ENCODE measurements at places on chromosomes 1 and 21.

- DNase-seq: peak; percentile 27
Observed at GRCh38 chr1:207221934-207222351, 99.5 kb upstream of the CD55 start.

DNA sequence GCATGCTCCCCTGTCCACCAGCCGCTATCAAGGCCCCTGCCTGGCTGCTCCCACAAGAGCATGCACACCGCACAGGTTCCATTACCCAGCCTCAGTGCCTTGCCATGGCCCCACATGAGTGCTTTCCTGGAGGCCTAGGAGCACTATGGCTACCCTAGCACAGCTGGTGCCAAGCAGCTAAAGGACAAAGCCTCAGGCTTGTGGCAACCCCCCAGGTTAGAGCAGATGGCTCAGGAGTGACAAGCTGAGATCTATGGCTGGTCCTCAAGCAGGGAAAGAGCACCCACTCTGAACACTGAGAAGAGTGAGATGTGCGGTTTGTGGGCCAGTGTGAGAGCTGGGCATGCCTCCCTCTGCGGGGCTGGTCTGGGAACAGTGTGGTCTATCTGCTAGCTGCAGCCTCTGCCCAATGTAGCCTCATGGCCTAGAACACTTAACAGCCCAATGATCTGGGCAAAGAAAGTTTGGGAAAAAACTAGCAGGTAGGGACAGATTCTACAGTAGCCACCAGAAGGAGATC lies 129.8 kb downstream of the VAV3 start:
- DNase-seq: no peak

DNA sequence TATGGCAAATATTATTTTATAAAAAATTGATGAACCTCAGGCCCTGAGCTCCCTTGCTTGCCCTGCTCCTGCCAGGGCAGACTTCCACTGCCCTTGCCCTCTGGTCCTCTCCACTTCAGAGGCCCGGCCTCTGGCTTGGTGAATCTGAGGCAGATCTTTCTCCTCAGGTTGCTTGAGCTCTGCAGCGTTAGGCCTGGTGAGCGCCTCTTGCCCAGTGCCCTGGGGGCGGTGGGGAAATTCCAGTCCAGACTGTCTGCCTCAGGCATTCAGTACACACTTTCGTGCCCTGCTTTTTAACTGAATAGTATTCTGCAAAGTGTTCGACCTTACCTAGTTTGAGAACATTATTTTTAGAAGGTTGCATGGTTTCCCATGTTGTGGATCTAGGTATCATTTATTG lies 98.2 kb downstream of the PCBP3 start:
- DNase-seq: no peak

DNA sequence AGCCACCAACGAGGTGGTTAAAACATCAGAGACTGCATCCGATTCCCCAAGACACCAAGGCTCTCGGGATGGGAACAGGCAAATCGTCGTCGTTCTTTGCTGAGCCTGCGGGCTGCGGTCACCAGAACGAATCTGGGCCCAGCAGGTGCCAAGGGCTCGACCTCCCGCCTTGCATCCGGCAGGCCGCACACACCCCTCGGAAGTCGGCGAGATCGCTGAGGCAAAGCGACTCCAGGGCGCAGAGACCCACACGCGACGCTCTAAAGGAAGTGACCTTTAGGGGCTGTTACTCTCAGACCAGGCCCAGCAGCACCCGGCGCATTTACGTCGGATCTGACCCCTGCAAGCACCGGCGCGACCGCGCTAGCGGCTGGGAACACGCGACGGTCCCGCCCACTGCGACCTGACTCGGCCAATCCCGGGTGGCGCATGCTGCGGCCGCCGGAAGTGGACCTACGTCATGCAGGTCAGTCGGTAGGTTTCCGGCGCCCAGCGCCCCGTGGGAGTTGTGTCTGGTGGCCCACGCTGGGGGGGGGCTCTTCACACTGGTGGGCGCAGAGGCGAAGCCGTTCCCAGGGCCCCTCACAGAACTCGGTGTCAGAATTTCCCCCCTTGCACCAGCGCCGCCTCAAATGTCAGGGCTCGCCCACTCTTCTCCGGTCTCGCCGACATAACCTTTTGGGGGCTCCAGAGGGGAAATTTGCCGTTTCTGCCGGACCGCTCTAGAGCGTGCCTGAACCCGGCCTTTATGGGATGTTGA lies 7.5 kb upstream of the PARK7 start:
- DNase-seq: peak; percentile 96

DNA sequence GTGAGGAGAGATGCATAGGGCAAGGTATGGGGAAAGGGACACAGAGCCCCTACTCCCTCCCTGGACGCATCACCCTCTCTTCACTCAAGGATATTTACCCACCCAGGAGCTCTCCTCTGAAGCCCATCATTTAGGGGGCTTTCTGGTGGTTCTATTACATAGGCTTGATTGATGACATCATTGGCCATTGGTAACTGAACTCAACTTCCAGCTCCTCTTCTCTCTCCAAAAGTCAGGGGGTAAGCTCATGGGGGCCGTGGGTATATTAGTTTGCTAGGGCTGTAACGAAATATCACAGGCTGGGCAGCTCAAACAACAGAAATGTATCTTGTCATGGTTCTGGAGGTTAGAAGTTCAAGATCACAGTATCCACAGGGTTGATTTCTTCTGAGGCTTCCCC lies 110.8 kb downstream of the DSCAM start:
- DNase-seq: no peak

DNA sequence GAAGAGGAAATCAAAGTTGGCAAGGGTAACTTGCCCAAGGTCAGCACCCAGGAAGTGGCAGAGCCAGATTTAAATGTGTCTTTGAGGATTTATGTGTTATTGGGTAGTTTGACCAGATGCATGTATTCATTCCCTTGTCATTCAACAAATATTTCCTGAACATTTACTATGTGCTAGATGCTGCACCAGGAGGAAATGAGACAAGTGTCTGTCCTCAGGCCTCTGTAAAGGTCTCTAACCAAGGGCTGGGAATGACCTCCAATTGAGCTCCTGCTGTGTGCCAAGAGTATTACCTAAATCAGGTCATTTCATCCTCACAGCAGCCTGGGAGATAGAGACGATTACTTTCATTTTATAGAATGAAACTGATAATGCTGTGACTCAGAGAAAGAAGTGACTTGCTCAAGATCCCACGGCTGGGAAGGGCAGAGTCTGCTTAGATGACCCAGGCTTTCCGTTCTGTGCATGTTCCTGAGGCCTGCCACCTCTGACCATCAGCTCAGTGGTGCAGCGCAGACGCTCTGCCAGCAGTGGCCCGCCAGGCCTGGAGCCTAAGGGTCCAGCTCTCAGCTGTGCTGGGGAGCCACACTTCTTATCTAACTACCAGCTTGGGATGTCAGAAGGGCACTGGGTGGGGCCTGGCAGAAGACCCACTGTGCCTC lies 3.5 kb upstream of the TTC22 start:
- peak; percentile 84 for DNase-seq

- DNase-seq: no peak
Observed at GRCh38 chr1:99768104-99768503, 1.7 kb upstream of the FRRS1 start.

DNA sequence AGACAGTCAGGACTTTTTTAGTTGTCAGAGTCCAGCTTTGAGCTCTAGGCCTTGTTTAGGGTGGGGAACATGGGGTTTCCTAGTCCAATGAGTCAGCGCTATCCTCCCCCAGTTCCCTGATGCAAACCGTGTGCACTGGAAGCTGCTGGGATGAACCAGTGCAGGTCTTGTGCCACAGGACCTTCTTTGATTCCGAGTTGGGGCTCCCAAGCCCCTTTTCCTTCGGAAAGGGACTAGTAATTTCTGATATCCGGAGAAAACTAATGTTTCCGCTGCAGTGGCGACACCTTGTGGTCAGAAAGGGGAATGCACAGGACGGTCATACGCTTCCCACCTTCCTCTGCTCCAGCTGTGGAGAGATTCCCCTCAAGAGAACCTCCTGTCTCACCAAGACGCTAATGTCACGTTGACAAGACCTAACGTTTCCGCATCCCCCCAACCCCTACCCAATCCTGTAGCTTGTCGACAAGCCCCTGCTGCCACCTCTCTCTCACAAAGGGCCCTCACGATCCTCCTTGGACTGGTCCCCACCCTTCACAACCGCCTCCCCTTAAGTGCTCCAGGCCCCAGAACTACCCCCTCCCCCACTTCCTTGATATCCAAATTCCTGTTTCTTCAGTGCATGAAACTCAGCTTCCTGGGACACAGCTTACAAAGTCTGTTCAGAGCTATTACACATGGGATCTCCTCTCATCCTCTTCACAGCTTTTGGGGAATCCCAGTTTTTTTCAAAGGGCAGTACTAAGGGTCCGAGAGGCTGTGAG lies 30.9 kb downstream of the GPA33 start:
- peak; percentile 56 for DNase-seq

DNA sequence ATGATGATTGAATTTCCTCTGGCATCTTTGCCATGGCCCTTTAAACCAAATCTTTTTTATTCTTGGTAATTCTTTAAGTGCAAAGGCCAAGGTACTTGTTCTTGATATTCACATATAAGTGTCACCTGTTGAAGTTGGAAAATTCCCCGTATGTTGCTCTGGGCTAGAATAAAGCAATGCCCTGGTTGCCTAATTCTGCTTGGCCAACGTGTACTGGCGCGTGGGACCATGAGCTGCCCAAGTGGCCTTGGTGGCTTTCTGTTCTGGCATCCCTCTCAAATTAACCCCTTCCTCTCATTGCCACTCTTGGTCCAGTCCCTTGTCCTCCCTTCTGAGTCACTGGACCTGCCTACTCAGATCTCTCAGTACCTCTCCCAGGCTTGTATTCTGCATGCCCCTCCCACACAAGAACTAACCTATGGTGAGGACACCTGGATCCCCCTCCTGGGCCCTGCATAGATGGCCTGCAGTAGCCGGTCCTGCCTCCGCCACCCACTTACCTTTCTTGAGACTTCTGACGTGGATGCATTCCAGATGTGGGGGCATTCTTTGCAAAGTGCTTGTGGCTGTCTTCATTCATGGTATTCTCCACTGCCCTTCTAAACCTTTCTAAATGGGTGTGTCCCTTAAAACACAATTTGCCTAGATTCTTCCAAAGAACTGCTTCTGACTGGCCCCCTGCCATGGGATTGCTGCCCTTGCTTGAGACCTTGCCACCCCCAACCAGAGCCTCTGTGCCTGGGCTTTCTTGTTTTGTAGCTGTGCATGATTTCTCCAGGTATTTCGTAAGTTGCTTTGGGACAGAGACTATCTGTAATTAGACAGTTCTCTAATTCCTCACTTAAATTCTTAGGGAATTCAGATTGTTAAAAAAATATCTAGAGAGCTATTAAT lies 152.4 kb downstream of the GALNT2 start:
- DNase-seq: no peak

DNA sequence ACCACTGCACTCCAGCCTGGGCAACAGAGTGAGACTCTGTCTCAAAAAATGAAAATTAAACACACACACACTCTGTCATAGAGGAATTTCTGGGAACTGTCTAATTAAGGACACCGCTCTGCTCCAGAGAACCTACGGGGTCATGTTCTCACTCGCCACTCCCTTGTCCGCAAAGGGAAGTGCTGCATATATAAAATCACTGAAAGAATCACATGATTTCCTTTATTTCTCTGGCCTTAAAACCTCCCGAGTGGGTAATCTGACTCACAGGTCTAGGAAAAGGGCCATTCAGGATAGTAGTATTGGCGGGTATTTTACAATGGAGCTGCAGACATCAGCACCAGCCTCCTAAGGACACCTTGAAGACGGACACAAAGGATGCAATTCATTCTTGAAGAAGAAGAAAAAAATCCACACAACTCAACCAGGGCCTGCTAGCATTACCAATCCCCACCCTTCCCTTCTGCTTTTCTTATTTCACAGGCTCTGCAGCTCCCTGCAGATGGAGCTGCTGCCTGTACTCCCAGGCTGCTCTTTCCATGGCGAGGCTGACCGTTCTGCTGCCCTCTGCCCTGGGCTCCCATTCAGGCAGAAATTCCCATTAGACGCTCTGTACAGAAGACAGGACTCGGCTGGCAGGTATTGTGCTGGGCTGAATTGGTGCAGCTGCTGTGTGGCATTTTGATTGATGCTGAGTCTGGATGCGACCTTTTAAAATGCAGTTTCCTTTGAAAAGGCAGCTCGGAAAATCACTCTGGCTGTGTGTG lies 53.3 kb upstream of the FAM89A start:
- peak; percentile 55 for DNase-seq

DNA sequence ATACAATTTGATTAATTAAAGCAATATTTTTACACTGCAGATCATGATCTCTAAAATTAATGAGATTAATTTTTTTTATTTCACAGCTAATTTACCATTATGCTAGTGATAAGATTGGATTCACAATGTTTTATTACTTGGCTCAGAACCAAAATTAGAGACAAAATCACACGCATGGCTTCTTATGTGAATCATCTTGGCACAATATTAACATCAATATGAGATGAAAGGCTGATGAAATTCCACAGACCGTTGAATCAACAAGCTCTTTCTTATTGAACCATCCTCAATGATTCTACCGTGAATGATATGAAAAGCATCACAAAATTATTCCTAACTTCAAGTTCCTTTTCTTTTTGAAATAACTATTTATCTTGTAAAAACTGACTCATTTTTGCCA lies 544.9 kb downstream of the KCNT2 start:
- DNase-seq: no peak
